HEK293T (cell line): ENCODE measurements at places on chromosomes 2 and 18.
A peak's percentile ranks its signal among the peaks of the same experiment; 100 is the strongest.

- DNase-seq = no peak
Measured at GRCh38 chr2:3523551-3524041, 4.3 kb upstream of the ADI1 start.

GRCh38 chr2:126717928-126718327, 62.0 kb downstream of the GYPC start:
- DNase-seq = no peak

DNA sequence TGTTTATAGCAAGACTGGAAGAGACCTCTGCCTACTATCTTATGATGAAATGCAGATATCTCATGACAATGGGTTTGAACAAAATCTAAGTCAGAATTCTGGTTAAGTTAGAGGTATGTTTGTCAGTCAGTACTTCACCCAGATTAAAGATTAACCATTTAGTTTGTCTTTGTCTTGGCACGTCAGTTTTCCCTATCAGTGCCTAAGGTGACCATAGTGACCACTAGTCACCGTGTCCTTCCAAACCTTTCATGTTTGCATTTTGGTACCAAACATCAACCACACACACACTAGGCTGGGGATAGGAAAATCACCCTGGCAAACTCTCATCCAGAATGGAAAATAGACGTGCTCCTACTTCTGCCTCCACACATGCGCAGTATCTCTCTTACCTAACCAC, 248.9 kb downstream of the PIEZO2 start:
- DNase-seq = no peak

GRCh38 chr18:74766251-74766650, 168.6 kb downstream of the ZNF407 start:
- no peak for DNase-seq

DNA sequence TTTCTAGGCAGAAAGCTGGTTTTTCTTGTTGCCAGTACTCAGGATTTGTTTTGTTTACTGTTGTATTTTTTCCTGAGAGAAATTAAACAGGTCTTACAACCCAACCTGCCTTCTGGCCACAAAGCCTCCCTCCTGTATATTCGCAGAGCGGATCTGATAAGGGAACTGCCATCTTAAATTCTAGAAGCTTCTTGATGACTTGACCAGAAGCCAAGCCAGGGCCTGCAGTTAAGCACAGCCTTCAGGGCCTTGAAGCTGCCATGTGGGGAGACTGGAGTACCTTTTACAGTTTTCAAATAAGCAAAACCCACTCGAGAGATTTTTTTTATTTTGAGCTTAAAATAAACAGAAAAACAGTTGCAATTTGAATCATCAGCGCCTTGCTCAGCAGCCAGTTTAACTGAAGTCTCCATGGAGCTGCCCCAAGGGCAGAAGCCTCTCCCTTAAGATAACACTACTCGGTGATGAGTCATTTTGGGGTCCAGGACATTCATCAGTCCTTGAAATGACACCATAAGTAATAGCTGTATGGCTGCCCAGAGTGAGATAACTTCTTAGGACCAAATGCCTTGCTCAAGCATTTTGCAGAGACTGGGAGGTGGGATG, 51.5 kb upstream of the PHLPP1 start:
- DNase-seq = no peak

GRCh38 chr2:177852389-177852788, 220.2 kb downstream of the PDE11A start:
- peak; percentile 23 for DNase-seq

DNA sequence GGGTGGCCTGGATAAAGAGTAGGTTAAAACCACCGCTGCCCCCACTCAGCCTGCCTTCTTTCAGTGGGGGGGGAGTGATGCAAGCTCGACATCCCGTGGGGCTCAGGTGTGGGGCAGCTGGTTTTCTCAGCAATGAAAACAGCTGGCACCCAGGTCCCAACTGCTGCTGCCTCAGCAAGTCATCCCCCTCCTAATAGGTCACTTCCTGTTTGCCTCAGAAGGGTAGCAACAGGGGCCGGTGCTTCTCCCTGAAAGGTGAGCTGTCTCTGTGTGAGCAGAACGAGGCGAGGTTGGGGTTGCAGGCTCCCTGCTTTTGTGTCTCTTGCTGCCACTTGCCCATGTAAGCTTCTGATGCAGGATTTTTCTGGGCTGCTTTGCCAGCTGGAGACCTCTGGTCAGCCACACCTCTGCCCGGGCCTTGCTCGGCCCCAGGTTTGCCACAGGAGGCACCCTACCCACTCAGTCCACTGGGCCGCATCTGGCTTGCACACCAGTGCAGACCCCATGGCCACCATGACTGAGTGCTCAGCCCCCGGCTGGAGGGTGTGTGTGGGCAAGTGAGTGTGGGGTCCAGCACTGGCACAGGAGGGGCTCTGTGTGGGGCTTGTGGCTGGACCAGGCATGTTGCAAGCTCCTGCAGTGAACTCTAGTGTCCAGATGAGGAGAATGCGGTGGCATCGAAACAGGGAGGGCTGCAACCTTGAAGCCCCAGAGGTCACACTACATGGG, 11.5 kb upstream of the ASB1 start:
- DNase-seq = no peak

DNA sequence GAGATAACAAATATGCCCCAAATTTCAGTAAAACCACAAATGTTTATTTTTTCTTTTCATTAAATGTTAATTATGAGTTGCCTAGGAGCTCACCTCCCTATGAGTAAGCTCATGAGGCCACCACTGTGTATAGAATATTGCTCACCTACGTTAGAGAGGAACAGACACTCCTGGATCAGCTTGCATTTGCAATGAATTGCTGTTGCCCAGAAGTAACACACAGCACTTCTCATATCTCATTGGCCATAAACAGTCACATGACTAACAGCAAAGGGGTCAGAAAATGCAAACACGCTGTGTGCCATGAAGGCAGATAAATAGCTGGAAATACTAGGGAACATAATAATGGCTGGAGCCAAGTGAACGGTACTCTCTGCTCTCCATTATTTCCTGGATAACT, 89.0 kb upstream of the GALNT5 start:
- DNase-seq = no peak

DNA sequence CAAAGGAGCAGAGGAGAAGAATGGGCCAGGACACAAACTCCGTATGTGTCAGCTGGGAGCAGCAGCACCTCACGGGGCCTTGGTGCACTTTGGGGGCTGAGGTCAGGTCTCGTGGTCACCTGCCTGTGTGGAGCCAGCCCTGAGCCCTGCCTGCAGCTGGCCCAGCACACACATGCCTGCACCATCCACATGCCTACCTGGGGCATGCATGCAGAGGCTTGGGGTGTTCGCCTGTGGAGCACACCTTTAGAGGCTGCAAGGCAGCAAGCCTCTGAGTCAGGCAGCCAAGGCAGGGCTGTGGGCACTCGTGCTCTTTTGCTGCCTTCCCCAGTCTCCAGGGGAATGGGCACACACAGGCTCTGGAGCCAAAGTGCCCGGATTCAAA, 36.0 kb downstream of the ARHGEF4 start:
- no peak for DNase-seq

DNA sequence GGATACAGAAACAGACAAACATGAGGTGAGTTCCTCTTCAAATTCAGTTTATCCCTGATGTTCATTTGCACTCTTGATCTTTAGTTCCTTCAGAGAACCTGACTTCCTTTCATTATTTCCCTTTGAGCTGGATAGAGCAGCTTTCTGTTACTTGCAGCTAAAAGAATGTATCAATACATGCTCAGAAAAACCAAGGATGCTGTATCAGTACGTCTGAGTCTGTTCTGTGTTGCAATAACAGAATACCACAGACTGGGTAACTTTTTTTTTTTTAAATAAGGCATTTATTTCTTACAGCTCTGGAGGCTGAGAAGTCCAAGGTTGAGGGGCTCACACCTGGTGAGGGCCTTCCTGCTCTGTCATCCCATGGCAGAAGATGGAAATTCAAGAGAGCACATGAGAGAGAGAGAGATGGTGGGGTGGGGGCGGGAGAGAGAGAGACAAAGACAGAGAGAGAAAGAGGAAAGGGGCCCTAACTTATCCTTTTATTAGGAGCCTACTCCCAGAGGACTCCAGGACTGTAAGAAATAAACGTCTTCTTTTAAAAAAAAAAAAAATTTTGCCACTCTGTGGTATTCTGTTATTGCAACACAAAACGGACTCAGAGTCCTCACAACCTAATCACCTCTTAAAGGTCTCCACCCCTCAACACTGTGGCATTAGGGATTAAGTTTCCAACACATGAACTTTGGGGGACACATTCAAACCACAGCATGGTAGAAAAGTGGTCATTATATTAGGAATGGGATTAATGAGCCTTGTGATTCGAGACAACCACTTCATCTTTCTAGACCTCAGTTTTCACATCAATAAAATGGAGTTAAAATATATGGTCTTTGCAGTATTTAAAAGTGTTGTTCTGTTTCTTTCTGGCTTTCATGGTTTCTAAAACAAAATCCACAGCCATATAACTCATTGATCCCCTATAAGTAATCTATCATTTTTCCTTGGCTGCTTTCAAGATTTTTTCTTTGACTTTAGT, 18.4 kb upstream of the SELENOI start:
- DNase-seq = no peak

DNA sequence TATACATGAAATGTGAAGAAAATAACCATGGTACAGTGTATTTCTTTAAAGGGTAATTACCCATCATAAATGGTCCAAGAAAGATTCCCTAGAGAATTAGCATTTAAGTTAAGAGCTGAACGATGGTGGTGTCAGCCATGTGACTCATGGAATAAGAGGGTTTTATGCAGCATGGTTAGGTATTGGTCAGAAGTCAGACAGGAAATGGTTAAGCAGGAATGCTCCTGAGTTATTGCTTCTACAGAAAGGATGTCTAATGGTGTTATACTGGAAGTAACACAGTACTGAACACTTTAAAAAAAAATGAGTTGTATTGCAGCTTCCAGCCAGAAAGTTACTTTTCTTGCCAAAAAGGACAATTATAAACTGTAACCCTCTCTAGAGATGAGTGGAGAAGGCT, 72.7 kb upstream of the UBE2E3 start:
- DNase-seq = no peak

- no peak for DNase-seq
Measured at GRCh38 chr2:115560666-115561065, 1118.2 kb downstream of the DPP10 start.

- DNase-seq = no peak
Measured at GRCh38 chr18:45627204-45627526, 11.9 kb downstream of the SLC14A2 start.
